Fibroblast of skin of left quadriceps (primary cell): ENCODE measurements at places on chromosomes 4 and X.
A peak's percentile ranks its signal among the peaks of the same experiment; 100 is the strongest.

DNA sequence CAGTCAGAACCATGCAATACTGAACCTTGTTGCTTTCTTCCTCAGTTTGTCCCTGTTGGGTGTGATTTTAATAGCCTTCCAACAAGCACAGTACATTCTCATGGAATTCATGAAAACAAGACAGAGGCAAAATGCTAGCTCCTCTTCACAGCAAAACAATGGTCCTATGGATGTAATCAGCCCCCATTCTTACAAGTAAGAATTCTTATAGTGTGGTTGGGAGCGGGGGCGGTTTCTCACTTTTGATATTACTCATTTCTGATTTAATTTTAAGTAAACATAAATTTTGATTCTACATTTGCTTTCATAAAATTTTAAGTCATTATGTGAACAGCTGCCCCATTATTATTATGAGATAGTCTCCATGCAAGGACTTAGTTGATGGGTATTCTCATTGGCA, 80.8 kb upstream of the TLR2 start:
- no peak for DNase-seq

- DNase-seq = no peak
Observed at GRCh38 chr4:109385260-109385659, 48.4 kb upstream of the SEC24B start.

GRCh38 chrX:928606-929005, 283.8 kb downstream of the CRLF2 start:
- DNase-seq = no peak

- no peak for DNase-seq
Observed at GRCh38 chr4:54172156-54172555, 56.9 kb upstream of the PDGFRA start.

DNA sequence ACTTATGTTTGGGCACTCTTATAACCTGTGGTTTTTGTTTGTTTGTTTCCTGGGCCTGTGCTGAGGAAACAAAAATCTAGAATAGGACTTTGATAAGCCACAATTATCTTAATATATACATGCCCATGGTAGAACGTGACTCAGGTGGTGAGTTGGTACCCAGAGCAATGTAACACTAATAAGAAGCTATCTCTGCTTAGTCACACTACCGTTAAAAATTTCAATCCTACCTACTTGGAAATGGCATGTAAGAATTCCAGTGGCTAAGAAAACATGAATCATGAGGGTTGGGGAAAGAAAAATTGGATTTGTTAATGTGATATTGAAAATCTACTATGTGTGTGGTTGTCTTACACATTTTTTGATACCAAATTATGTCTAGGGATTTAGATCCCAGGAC, 30.5 kb upstream of the ADGRG2 start:
- no peak for DNase-seq

GRCh38 chr4:186596346-186596745, 41.0 kb upstream of the MTNR1A start:
- no peak for DNase-seq

- DNase-seq = no peak
Observed at GRCh38 chr4:6221301-6221850, 21.0 kb upstream of the JAKMIP1 start.

- DNase-seq = no peak
Observed at GRCh38 chr4:8259743-8260430, 9.7 kb upstream of the HTRA3 start.

DNA sequence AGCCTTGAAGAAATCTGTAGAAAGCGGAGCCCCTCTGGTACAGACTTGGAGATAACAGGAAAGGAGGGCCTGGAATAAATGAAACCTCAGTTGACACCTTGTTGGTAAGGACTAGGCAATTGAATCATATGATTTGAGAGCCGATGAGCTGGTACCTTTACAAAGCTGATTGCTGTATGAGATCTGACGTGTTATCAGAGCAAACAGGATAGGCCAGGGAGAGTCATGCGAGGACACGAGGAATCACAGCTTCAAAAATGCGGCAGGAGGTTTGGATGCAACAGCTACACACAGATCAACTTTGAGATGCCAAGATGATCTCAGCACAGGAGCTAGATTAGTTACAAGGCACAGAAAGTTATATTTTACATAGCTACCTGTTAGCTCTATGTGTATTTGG, 7.4 kb upstream of the SLC10A4 start:
- no peak for DNase-seq

DNA sequence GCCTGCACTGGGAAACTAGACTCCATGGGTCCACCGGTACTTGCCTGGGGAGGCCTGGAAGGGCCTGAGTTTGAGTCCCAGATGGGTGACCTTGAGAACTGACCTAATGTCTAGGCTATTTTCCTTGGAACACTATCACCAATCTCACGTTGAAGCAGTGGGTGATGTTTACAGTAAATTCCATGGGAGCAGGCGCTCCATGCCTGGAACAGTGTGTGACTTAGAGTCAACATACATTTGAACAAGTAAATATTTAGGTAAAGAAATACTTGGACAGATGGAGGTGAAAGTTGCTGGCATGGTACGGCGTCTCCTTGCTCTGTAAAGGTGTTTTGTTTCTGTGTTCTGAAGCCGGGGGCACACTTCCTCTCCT, 47.5 kb downstream of the TBC1D14 start:
- DNase-seq = no peak

GRCh38 chrX:45479835-45480422, 279.3 kb upstream of the DIPK2B start:
- DNase-seq = peak; percentile 89

DNA sequence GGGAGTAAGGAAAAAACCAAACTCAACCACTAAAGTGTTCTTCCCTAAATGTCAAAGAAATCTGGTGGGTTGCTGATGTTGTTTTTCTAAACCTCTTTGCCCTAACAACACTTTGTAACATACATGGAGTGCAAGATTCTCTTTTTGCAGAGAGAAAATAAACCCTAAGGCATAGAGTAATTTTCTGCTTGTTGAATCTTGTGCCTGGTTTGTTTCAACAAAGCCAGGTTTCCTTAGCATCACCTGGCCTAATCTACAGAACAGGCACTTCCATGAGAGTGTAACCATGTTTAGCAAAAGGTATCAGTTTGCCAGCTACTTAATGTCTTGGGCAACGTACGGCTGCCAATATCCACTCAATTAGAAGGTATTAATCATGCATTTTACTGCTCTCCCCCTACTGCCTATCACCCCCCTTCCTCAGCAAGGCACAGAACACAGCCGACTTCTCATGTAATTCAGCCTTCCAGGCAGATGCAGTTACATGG, 219.2 kb downstream of the MAML3 start:
- DNase-seq = no peak
